HS-5 (cell line): ENCODE measurements at places on chromosomes 3 and 15.
A peak's percentile ranks its signal among the peaks of the same experiment; 100 is the strongest.

DNA sequence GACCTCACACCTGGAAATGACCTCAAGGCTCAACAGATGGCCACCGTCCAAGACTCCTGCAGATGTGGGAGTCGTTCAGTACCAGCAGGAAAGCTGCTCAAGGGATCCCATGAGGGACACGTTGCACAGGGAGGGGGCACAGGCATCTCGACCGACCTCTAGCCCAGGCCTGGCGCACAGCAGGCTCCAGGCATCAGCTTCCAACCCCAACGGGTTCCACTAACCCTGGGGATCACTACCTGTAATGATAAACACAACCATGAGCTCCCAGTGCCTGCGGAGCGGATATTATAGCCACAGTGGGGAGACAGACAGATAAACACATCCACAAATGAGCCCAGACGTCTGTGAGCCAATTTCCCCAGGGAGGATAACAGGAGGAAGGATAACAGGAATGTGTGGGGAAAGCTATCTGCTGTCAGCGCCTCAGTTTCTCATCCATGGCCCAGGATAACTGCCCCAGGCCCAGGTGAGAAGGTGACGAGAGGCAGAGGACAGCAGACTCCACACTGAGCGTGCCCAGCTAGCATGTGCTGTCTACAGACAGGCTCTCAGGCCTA, 19.9 kb downstream of the NUP210 start:
- DNase-seq: no peak

GRCh38 chr15:40680151-40680550, 14.8 kb upstream of the RAD51 start:
- no peak for DNase-seq

DNA sequence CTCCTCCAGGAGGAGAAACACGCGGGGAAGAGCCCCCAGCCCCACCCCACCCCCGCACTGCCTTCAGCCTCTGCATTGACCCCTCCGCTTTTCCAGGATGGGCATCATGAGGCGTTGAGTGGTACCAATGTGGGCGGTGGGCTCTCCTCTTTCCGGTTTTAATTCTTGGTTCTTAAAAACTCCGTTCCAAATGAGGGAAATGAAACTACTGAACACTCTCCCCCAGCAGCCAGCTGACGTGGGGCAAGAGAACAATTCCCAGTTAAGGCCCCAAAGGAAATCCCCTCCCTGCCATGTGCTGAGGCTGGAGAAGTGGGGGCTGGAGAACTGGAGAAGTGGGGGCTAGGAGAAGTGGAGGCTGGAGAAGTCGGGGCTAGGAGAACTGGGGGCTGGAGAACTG, 5.3 kb upstream of the NRROS start:
- no peak for DNase-seq

- no peak for DNase-seq
These were observed 228.0 kb downstream of the UACA start for GRCh38 chr15:70535071-70535954.

GRCh38 chr15:58742819-58743502, 6.5 kb downstream of the ADAM10 start:
- DNase-seq: no peak

GRCh38 chr15:74620636-74621545, 5.3 kb downstream of the CLK3 start:
- DNase-seq: no peak

DNA sequence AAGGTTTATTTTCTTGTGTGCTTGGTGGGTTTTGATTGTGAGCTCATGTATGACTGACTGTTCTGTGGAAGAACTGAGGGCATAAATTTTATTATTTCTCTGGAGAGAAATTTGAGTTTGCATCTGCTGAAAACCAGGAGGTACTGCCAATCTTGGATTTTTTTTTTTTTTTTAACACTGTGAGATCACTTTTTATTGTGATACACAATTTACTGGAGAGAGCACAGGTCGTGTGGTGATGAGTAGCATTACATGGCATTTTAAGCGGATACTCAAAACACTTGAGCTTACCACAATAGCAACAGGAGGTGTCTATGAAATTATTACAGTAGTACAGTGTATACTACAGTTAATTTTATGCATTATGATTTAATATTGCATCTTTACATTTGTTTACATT, 237.4 kb downstream of the MFSD1 start:
- DNase-seq: no peak

DNA sequence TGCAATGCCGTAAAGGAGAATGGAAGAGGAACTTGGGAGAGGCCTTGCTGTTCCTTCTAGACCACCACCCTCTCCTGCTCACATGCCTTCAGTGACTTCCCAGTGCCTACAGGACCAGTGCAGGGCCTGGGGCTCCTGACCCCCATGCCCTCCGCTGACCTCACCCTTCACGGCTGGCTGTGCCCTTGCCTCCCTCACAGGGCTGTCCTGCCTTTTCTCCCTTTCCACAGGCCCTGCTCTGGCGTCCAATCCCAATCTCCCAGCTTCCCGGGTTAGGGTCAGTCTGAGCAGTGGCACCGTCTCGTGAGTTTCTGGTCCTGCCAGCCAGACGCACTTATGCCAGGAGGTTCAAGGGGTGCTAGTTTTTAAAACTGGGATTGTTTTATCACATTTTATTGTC, 110.4 kb downstream of the WNT7A start:
- DNase-seq: no peak

- DNase-seq: no peak
These were observed 95.2 kb downstream of the CLDN1 start for GRCh38 chr3:190227064-190227463.

DNA sequence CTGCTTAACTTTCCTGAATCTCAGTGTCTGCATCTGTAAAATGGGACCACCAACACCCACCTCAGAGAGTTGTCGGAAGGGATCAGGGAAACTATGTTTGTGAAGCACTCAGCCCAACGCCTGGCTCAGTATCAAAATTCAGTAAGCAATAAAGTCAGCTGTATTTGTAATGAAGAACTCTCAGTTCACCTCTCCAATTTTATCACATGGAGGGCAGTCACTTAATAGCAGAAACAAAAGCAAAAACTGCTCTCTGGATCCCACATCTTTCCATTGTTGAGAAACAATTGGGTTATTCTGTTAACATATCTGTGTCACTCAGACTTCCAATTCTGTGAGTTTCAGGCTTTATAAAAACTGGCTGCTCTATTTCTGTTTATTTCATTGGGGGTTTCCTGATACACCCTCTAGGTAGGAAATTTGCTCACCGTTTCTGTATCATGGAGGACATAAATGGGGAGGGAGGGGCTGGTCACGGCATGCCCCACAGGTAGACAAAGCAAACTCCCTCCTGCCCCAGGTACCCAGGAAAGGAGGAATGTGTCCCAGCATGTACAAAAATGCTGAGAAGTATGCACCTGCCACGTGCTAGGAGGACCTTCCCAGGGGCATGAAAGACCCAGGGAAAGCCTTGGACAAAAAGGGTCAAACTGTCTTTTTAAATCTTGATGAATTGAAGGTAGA, 81.4 kb upstream of the LMOD3 start:
- DNase-seq: no peak

- peak; percentile 68 for DNase-seq
These were observed 88.6 kb upstream of the ZNF385D start for GRCh38 chr3:21839592-21839991.

DNA sequence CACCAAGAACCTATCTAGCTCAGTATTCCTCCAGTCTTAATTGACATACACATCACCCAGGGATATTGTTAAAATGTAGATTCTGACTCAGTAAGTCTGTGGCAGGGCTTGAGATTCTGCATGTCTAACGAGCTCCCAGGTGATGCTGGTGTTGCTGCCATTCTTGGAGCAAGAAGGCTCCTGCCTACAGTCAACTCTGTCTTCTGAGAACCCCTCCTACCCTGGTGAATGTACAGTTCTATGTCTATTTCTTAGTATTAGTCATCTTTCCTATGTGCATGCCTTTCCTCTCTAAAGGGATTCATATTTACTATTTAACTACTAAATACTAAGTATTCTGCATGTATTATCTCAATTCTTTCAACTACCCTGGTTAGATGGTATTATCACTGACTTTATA, 268.7 kb downstream of the EDEM1 start:
- no peak for DNase-seq

DNA sequence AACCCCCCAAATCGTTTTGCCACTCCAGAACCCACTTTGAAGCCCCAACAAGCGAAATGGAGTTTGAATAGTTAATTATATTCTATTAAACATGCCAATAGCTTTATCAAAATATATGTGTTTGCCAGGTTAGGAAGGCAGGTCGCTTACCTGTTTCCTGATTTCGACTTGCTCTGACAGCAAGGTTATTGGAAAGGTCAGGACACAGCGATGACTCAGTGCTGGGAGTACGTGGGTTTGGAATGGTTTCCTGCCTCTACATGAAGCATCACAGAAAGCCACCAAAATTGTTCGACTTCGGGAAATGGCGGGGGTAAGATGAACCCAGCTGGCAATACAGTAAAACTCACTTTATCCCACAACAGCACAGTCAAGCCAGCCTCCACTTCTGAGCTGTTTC, 135.6 kb upstream of the ABI3BP start:
- no peak for DNase-seq

DNA sequence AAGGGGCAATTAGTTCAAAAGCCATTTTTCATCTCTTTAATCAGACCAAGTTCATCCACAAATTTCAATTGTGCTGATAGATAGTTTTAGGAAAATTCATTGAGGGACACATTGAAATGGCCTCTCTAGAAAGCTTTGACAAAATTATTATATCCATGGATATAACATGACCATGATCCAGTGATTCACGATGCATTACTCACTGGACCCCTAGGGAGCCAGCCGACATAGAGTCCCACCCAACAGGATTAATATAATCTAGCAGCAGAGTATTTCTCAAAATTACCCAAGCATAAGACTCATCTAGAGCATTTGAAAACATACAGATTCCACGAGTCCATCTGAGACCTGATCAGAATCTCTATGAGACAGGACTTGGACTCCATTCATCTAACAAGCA, 100.3 kb downstream of the FRMD5 start:
- peak; percentile 37 for DNase-seq

DNA sequence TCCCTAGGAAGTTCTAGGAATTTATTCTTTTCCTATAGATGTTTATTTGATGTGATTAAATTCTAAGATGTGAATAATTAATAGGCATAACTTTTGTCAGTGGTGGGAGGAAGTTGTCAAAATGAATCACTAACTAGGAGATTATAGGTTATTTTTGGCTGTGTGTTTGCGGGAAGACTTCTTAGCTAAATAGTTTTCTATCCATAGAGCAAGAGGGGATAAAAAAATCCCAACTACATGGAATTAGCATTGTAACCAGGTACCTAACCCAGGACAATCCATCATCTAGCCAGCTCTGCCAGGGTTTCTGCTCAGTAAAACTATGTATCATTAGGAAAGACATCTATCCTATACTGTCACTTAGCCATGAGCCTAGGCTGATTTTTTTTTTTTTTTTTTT, 23.9 kb downstream of the SLC30A4 start:
- no peak for DNase-seq

DNA sequence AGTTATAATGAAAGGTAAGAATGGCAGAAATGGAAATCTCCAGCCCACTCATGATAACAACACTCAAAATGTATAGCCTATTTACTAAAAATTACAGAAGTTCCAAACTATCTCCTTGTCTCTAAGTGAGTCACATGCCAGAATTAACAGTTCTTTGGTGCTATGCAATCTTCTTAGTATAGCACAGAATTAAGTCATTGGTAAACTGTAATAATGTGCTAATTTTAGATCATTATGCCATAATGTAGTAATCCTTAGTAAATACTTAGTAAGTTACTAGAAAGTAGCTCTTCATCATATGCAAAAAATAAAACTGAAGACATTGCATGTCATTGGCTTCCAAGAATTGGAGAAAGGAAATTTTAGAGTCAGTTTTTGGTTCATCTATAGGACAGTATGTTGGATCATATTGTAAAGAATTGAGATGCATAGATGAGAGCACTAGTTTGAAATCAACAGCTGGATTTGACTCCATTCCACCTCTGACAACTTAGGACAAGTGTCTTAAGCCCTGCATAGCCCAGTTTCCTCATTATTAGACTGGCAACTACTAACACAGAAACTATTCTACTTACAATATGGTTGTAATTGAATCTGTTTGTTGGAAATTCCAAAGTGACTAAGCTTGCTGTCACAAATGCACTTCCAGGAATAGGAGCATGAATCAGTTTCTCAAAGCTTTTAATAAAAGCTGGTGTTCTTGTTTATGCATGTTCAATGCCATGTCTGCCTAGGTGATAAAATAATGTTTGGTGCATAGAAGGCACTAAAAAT, 40.1 kb upstream of the CD47 start:
- DNase-seq: peak; percentile 84

GRCh38 chr15:80183886-80184285, 31.1 kb downstream of the FAH start:
- no peak for DNase-seq

GRCh38 chr3:159749406-159749805, 239.2 kb upstream of the IL12A start:
- DNase-seq: no peak

- no peak for DNase-seq
These were observed 658.6 kb downstream of the ZBBX start for GRCh38 chr3:166721466-166721865.
